ENCODE measurements at places on chromosomes 3 and 15.

- DNase-seq, result no peak
Measured at GRCh38 chr3:183884097-183884426, 618 bp downstream of the PARL start.

- DNase-seq, result peak; percentile 35
Measured at GRCh38 chr3:195522254-195523023, 20.7 kb downstream of the PPP1R2 start.

DNA sequence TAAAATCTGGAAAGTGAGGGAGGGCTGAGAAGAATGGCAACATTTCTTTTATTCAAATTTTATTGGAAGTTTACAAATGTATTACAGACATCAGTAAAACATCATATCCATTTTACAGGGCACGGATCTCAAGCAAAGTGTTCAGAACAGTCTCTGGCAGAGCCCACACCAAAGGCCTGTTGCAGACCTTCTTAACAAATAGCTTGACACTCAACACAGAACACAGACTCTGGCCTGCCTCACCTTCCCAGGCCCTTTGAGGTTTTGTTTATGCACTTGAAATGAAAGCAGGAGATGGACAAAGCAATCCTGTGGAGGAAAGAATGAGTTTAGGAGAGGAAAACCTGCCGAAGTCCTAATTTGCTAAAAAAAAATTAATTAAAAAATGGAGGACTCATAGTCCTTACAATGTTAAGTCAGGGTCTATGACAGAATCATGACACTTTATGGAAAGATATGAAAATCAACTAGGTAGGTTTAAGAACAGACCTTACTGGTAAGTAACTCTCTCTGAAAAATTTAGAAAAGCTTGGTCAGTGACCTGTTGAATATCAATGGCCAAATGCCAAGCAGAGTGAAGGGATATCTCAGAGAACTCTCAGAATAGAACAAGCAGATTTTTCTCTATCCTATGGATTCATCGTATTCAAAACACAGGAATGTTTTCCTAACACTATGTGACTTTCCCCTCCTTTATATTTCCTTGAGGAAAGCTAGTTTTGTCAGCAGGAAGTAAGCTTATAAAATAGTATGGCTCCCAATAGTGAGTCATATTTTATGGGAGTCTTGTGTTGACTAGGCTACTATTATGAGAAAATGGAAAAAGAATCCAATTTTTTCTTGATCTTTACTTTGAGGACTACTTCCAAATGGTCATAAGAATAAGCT is 70.8 kb upstream of the PSMD6 start:
- DNase-seq, result no peak

- no peak for DNase-seq
Measured at GRCh38 chr15:67194171-67195114, 60.0 kb downstream of the AAGAB start.

- no peak for DNase-seq
Measured at GRCh38 chr3:190070622-190071347, 49.9 kb downstream of the P3H2 start.

GRCh38 chr15:84944311-84944710 is 37.3 kb upstream of the PDE8A start:
- DNase-seq, result no peak
